ENCODE measurements at places on chromosomes 5 and 9. TPM values are rescaled to one million over a fixed set of nuclear protein-coding genes. Genes with fewer than 3 reads are reported as not detected.

DNA sequence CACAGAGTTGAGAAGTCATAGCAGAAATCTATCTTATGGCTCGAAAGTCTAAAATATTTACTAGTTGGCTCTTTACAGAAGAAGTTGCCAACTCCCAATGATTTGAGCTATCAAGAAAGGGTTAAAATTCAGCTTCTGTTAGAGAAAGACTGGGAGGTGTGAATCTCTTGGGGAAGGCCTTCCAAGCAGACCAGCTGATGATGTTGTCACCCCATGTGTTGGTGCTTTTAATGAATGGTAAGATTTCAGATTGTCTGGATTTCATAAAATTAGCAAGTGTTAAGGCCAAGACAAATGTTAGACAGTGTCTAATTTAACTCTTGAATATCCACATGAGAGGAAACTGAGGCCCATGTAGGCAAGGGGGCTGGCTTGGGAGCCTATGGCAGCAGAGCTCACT lies 63.9 kb downstream of the PPARGC1B start:
- DNase-seq: no peak

- no peak for DNase-seq
Observed at GRCh38 chr9:78932849-78933627, 636.1 kb downstream of the PSAT1 start.

GRCh38 chr9:128457207-128457606 lies 1.4 kb downstream of the ODF2 start:
- no peak for DNase-seq

- DNase-seq: no peak
Observed at GRCh38 chr5:180522330-180522729, 28.2 kb downstream of the CNOT6 start.

Gene FOXI1
- not detected for polyA plus RNA-seq

Gene SPATA31D1
- not detected for polyA plus RNA-seq

Gene DAB2
- polyA plus RNA-seq: 23.7 TPM

Gene HINT1
- polyA plus RNA-seq: 444 TPM

All from SK-N-SH (cell line).